ENCODE measurements at places on chromosomes 5 and 9. TPM values are rescaled to one million over a fixed set of nuclear protein-coding genes. Genes with fewer than 3 reads are reported as not detected.

DNA sequence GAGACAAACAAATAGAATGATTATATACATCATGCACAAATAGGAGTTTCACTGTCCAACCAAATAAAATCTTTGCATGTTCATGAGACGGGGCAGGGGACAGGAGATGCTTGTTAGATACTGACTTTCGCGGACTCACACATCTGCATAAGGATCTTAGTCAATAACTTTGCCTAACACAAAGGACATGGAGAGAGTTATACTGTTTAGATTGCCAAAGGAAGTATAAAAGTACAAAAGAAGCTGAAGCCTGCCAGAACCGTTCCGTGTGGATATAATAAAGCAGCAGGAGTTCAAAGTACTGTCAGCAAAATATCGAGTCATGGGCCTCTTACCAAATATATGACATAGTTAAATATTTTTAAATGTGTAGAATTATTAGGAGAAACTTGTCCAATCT, 1148.4 kb downstream of the EFNA5 start:
- DNase-seq, result no peak

- no peak for DNase-seq
These were observed 682.3 kb downstream of the BRINP1 start for GRCh38 chr9:118686959-118687358.

DNA sequence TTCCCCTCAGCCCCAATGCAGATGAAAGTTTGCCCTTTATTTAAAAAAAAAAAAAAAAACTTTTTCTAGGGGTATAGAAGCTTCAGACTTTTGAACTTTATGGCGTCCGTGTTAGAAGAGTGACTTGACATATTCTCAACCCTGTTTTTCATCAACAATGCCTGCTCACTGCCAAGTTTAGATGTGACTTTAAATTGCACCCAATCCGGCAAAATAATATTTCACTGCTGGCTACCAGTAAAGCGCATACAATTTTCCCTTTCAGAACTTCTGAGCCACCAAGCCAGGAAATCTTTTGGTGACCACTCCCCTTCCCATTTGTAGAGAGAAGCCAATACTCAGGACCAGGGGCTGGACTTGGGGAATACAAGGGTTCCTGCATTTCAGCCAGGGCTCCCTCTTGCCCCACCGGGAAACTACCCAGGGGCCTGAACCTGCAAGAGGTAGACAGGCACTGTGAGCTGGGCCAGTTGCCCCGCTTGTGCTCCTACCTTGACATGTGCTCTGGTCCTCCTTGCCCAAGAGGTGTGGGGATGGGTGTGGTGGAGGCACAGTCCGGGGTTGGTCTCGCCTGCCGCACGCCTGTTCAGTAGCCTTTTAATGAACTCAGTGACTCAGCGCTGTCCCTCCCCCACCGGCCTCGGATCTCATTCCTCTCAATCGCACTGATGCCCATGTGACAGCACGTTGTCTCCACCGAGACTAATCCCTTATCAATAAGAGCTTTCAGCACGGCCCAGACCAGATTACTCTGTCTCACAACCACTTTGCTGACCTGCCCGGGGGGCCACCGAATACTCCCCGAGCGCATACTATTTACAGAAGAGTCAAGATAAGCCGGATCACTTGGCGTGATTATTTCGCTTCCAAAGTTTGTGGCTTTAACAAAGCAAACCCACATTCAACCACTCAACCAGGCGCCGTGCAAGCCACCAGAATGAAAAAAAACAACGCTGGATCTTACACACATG, 226.4 kb downstream of the DCP2 start:
- no peak for DNase-seq

- no peak for DNase-seq
These were observed 3.8 kb upstream of the NDST1 start for GRCh38 chr5:150503977-150504620.

GRCh38 chr5:111387361-111387760, 125.0 kb downstream of the STARD4 start:
- no peak for DNase-seq

GRCh38 chr9:91903126-91903911, 46.7 kb downstream of the ROR2 start:
- no peak for DNase-seq

GRCh38 chr9:99736291-99736690, 85.4 kb upstream of the NR4A3 start:
- DNase-seq, result no peak

- DNase-seq, result no peak
These were observed 40.6 kb downstream of the ZNF883 start for GRCh38 chr9:112971415-112971814.

GRCh38 chr9:86731511-86732063, 215.7 kb downstream of the GAS1 start:
- DNase-seq, result no peak

DNA sequence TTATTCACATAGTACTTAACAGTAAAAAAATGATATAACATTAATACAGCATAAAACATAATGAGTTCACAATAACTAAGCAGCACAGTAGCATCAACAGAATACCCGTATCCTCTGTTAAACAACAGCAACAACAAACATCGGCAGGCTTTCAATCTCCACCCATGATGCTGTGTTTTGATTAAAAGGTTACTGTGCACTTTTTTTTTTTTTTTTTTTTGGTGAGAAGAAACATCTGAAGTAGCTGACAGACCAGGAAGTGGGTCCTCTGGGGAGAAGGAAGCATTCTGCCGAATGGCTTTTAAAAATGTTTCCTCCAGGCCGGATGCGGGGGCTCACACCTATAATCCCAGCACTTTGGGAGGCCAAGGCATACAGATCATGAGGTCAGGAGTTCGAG, 282.3 kb downstream of the EPB41L4A start:
- DNase-seq, result no peak

GRCh38 chr9:115525111-115526058, 407.4 kb upstream of the TNC start:
- DNase-seq, result no peak

GRCh38 chr9:19409401-19410194, 789 bp downstream of the ACER2 start:
- no peak for DNase-seq

DNA sequence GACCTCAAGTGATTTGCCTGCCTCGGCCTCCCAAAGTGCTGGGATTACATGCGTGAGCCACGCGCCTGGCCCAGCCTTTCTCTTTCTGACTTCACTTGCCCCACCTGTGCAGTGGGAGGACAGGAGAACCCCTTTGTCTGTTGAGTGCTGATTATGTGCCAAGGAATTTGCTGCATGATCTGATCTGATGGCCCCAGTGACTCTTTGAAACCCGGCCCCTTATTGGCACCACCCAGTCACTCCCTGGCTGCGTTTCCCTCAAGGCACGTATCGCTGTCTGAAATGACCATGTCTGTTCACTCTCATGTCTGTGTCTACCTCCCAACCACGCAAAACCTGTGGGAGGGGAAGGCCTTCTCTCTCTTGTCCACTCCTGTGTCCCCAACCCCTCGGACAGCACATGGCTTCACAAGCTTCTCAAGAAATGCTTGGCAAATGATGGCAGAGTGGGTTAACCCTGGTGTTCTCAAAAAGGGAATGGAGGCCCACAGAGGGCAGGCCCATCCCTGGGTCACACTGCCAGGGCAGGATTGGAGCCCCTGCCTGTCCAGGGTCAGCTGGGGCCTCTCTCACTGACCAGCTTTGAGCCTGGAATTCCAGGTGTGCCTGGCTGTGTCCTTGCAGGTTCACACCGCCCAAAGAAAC, 21.9 kb downstream of the NEK6 start:
- DNase-seq, result no peak

DNA sequence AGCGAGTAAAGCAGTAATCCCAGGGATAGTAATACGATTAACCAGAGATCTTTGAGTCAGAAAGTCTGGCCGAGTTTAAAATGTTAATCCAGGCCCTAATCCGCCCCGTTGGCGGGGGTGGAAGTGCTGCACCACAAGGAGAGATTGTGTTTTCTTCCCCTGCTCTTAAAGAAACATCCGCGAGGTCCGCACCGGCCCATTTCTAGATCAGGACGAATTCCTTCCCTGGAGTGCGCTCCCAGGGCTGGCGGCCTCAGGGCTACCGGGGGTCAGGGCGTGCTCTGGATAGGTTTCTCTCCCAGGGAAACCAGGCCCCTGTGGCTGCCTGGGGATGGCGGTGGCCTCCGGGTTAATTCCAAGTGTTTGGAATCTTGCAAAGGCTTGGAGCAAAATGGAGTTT, 9.3 kb upstream of the NEUROG1 start:
- no peak for DNase-seq

DNA sequence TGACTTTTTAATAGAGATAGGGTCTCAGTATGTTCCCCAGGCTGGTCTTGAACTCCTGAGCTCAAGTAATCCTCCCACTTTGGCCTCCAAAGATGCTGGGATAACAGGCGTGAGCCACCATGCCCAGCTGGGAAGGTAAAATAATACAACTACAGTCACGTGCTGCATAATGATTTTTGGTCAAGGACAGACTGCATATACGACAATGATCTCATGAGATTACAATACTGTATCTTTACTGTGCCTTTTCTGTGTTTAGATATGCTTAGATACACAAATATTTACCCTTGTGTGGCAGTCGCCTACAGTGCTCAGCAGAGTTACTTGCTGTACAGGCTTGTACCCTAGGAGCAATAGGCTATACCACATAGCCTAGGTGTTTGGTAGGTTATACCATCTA, 14.2 kb upstream of the IRF1 start:
- no peak for DNase-seq

GRCh38 chr9:81141961-81142360, 547.4 kb downstream of the TLE1 start:
- DNase-seq, result no peak

DNA sequence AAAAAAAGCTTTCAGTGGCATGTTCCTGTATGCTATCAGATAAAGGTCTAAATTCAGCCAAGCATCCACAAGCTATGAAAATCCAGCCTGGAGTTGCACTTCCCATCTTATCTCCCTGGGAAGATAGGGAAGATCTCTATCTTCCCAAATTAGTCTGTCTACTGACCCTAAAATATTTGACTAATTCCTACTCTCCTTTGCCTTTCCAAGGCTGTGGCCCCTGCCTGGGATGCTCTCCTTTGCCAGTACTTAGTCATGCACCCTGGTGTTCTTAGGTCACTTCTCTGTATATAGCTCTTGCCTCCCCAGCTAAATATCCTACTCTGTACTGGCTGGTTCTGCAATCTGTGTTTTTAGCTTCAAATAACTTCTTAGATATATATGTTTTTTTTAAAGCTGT, 44.0 kb upstream of the PLPP1 start:
- DNase-seq, result no peak

GRCh38 chr5:106136061-106136460, 1534.7 kb downstream of the EFNA5 start:
- no peak for DNase-seq

DNA sequence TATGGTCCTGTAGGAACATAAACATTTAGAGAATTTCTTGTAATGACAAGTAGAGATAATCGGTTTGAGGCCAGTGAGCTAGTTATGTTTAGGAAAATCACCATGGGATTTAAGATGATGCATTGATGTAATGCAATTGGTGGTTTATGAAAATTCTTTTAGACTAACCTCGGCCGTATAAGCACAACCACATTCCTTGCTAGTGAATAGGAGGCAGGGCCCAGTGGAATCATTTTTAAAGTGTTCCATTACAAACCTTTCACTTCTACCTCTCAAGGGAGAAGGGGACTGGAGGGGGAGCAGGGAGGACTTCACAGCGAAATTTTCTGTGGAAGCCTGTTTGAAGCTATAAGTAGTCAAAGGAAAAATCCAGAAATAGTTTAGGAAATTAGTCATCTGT, 71.8 kb upstream of the NFIL3 start:
- DNase-seq, result no peak

DNA sequence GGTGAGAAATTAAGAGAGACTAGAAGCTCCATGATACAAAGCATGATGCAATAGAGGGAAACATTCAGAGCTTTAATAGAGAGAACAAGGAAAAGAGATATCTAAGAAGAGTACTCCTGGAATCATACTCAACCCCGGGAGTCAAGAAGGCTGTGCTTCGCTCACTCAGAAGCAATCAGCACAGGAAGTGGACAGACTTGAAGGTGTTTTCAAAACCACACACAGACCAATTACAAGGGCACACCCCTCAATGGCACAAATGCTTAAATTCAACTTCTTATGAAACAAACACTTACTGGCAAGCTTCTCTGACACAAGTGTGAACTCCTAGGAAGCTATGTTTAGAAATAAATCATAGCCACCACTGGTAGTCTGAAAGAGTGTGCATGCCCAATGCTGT, 462.3 kb downstream of the GABRG2 start:
- no peak for DNase-seq

- DNase-seq, result no peak
These were observed 14.6 kb downstream of the TMEM171 start for GRCh38 chr5:73135021-73135420.

GRCh38 chr9:96031366-96031824, 155.9 kb downstream of the ERCC6L2 start:
- no peak for DNase-seq

GRCh38 chr5:148898413-148899075, 72.1 kb downstream of the ADRB2 start:
- no peak for DNase-seq

- DNase-seq, result no peak
These were observed 4.7 kb downstream of the TNFSF8 start for GRCh38 chr9:114925672-114926071.

DNA sequence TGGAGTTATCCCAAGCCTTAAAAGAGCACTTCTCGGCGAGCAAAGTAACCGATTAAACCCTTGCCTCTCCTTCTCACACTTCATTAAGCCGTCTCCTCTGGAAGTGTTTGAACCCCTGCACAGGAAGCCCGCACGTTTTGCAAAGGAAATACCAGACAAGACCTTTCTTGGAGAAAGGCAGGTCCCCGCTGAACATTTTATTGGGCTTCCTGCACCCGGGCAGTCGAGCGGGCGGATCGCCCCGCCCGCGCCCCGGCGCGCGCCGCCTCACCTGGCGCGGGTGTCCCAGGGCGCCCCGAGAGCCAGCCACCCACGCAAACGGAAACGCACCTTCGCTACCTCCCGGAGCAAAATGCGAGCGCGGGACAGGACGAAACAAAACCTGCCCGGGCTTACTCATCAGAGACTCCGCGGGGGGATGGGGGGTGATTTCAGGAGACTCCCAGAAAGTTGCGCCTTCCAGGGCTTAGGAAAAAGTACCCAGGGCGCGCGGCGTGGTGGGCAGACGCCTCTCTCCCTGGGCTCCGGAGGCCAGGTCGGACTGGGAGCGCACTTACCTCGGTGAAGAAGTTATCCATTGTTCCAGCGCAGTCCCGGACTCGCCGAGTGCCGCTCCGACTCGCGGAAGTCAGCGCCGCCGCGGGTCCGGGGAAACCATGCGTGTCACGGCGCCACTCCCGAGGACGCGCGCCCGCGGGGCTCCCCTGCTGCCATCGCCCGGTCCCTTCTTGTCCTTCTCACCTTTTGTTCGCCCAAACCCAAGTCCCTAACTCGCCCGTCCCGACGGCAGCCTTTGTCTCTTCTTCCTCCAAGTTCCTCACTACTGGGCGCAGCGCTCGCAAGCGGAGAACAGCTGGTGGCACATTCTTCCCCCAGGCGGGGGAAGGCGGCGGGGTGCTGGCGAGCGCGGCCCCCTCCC, 598 bp downstream of the MYO10 start:
- no peak for DNase-seq

The SETX gene
- 58.8 TPM for total RNA-seq

The SPATA31D4 gene
- not detected for total RNA-seq

The CCDC183 gene
- 0.26 TPM for total RNA-seq

The PRLR gene
- 0.14 TPM for total RNA-seq

The LRRC70 gene
- total RNA-seq, result 0.42 TPM

The TEK gene
- total RNA-seq, result not detected

The PTGER4 gene
- total RNA-seq, result 50.8 TPM

The CRB2 gene
- not detected for total RNA-seq

The ZBTB43 gene
- 28.9 TPM for total RNA-seq

The ARID3C gene
- 0.26 TPM for total RNA-seq

The CDH9 gene
- total RNA-seq, result not detected

The PTGS1 gene
- 0.35 TPM for total RNA-seq

The VCAN gene
- not detected for total RNA-seq

The APC gene
- total RNA-seq, result 22.9 TPM

The SH3TC2 gene
- not detected for total RNA-seq
